Stimulated activated CD4-positive, alpha-beta T cell treated with anti-CD3 and anti-CD28 coated beads, Interleukin-12 subunit alpha, Interleukin-12 subunit beta, amount 100 ng/mL, for 24 hours (primary cell): ENCODE measurements at places on chromosomes 2 and 18.

DNA sequence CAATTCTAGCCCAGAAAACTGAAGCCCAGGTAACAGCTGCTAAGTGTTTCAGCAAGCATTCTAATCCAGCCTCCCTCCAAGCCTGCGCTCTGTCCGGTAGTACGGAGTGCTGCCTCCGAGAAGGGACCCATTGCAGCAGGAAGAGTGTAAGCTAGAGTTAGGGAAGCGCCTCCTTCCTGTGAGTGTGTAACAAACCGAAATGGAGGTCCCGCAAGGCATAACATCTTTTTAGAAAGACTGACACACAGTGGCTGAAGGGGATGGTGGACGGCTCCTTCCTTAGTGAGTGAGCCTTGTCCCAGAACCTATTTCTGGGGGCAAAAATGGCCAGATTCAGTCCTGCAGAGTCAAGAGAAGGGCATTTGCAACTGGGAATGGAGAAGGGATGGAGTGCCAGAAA, 12.2 kb downstream of the PKDCC start:
- no peak for DNase-seq

- no peak for DNase-seq
These were observed 41.8 kb upstream of the CSRNP3 start for GRCh38 chr2:165427686-165428085.

- no peak for DNase-seq
These were observed 5.8 kb upstream of the ARID5A start for GRCh38 chr2:96530474-96531357.

DNA sequence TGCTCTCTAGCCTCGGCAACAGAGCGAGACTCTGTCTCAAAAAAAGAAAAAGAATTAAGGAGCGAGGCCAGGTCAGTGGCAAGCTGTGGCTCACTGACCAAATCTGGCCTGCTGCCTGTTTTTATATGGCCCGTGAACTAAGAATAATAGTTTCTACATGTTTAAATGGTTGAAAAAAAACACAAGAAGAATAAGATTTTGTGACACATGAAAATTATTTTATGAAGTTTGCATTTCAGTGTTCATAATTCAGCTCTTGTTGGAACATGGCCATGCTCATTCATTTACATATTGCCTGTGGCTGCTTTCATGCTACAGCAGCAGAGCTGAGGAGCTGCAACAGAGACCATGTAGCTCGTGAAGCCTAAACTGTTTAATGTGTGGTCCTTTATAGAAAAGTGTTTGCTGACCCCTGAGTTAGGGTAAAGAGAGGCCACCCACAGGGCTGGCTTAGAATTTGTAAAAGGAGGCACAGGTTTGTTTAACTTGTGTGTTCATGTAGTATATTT, 59.5 kb downstream of the MFSD6 start:
- no peak for DNase-seq

GRCh38 chr2:64754570-64754969, 100.9 kb upstream of the SERTAD2 start:
- DNase-seq: no peak

DNA sequence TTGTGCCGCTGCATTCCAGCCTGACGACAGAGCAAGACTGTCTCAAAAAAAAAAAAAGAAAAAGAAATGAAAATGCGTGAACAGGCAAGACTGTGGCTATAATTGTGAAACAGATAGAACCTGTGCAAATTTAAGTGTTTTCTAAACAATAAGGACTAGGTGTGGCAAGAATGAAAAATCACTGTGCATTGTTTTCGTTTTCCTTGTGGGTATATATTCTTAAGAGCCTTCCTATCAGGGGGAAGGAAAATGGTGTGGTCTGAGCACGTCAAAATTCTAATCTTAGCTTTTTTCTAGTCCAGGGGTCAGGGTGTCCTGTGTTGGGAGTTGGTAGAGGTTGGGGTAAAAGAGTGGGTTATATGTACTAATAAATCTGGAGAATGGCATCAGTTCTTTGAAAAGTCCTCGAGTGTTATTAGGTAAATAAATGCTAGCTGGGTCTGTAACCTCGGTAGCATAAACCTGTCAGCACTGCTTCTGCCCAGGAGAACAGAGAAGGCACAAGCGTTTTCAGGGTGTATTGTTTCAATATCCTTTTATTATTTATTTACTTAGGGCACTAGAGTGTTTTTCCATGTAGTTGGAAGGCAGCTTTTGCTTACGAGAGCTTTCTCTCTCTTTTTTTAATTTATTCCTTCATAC, 11.6 kb downstream of the ATP6V1C2 start:
- no peak for DNase-seq

GRCh38 chr18:2002604-2003003, 568.7 kb downstream of the METTL4 start:
- DNase-seq: no peak

DNA sequence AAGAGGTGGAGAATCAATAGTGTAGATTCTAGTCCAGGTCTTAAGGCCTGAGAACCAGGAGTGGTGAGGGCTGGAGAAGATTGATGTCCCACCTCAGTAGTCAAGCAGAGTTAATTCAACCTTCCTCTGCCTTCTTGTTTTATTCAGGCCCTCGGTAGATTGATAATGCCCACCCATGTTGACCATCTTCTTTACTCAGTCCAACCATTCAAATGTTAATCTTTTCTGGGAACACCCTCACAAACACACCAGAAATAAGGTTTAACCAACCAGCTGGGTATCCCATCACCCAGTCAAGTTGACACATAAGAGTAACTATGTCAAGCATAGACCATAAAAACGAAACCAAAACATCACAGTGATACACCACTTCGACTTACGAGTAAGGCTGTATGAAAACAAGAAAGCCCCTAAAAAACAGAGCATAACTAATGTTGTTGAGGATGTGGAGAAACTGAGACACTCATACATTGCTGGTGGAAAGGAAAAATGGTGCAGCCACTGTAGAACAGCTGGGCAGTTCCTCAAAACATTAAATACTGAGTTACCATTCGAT, 57.5 kb downstream of the SLC35F5 start:
- no peak for DNase-seq

DNA sequence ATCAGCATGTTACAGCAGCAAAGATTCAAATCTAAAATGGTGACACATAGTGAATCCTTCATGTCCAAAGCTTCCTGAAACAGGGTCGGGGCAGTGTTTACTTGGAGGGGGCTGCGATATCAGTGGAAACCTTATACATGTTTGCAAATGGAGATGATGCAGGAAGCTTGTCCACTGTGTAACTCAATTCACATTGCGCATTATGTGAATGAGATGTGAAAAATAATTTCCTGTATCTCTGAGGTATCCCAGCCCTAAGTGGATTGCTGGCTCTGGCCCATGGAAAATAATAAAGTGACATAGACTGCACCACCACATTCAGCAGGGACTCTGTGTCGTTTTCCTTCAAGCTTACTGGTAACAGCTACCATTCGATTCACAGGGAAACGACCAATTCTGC, 505.5 kb downstream of the GALR1 start:
- no peak for DNase-seq

- no peak for DNase-seq
These were observed 4.3 kb downstream of the MYL12A start for GRCh38 chr18:3251963-3252277.

DNA sequence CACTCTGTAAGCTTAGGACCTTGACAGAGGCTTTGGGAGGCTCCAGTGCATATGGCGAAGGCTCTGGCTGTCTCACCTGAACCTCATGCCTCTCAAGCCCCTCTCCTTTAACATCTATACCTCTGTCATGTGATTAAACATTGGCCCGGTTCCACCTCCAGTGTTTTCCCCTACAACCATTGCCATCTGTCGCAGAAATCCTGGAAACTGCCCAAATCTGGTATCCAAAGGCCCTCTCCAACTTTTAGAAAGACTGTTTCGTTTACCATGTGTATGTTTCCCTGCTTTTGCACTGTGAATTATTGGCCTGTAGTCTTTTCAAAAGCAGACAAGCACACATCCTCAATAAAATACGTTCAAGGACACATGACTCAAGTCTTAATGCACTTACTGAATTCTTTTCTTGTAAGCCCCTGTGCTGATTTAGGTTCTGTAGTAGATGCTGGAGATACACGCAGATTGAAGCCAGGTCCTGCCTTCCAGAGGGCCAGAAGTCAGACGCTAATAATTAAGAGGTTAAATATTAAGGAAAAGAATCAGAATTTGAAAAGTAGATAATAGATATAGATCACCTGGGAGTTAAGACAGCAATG, 386.4 kb upstream of the SLC14A2 start:
- no peak for DNase-seq

- DNase-seq: no peak
These were observed 187.4 kb downstream of the LPIN1 start for GRCh38 chr2:11933854-11934253.

DNA sequence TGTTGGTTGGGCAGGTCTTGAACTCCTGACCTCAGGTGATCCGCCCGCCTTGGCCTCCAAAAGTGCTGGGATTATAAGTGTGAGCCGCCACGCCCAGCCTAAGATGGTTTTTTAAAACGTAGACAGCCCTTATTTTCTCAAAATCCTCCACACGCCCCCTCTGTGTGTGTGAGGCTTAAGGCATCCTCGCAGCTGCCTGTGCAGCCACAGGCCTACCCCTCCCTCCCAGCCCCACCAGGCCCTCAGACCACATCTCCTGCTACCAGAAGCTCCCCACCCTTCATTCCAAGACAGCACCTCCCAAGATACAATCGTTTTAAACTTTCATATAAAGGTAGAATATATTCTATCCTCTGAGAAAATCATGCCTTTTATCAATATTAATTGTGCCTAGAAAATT, 4.8 kb downstream of the ANO7 start:
- DNase-seq: no peak

GRCh38 chr18:10482985-10483949, 28.8 kb downstream of the APCDD1 start:
- DNase-seq: no peak

- DNase-seq: no peak
These were observed 132.1 kb upstream of the HAAO start for GRCh38 chr2:42924418-42924886.

DNA sequence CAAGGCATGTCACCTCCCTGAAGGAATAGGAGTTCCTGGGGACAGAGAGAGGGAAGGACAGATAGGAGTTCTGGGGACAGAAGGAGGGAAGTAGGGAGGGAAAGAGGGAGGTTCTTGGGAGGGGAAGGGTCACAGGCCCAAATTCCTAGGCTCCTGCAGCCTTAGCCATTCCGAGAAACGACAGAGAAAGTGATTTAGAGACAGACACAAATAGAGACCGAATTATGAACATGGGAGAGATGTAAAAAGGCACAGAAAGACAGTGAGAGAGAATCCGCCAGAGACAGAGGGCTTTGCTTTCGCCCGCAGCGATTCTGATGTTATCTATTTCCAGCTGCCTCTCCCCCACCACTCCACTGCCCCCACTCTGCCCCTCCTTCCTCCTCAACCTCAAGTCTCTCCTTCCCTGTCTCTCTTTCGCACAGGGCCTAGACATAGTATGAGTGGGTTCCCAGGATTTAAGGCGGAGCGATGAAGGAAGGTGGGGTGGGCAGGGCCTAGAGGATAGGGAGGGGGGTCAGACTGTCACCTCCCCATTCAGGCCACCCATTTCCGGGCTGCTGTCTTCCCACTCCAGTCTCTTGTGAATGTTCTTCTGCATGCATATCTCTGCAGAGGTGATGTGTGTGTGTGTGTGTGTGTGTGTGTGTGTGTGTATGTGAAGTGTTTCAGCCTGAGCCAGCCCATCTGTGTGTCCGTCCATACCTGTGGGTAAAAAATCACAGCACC, 3.3 kb upstream of the WNT6 start:
- DNase-seq: no peak

DNA sequence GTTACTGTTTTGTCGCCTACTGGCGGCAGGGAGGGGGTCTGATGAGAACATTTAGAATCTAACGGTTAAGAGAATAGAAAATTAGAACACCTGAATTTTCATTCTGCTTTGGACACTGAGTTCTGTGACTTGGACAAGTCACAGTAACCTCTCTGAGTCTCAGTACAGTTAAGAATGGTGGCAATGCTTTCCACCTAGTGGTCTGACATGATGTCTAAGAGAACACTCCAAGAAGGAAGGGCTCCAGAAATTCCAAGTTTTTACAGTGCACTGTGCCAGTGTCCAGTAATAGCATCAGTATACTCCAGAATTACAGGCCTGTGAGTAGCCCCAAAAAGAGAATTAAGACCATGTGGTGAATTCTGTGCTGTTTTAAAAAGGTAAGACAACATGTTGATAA, 174.1 kb upstream of the ZFP36L2 start:
- DNase-seq: no peak

- no peak for DNase-seq
These were observed 8.8 kb downstream of the TGFBRAP1 start for GRCh38 chr2:105320651-105321215.

GRCh38 chr2:162315938-162316337, 2.5 kb downstream of the IFIH1 start:
- DNase-seq: no peak

GRCh38 chr2:189297446-189297845, 117.9 kb upstream of the COL5A2 start:
- no peak for DNase-seq

DNA sequence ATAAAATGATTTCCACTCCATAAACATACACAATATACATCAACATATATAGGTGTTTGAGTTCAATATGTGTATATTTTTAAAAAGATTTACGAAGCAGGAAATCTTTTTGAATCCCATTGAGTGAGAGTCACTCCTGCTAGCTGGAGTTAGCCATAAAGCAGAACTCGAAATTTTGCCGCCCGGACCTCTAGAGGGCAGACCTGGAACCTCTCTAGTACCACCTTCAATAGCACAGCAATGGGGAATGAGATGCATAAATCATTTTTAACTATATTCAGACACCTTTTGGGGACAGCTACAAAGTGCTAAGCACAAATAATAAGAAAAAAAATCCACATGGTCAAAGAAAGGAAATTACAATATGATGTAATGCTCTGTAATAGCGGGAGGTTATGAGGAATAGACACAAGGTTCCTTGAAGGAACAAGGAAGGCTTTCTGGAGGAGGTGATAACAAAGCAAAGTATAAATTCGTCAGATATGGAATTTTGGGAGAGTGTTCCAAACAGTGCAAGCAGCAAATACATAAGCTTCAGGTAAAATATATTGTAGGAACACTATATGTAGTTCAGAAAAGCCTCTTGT, 533.4 kb downstream of the ERBB4 start:
- no peak for DNase-seq

DNA sequence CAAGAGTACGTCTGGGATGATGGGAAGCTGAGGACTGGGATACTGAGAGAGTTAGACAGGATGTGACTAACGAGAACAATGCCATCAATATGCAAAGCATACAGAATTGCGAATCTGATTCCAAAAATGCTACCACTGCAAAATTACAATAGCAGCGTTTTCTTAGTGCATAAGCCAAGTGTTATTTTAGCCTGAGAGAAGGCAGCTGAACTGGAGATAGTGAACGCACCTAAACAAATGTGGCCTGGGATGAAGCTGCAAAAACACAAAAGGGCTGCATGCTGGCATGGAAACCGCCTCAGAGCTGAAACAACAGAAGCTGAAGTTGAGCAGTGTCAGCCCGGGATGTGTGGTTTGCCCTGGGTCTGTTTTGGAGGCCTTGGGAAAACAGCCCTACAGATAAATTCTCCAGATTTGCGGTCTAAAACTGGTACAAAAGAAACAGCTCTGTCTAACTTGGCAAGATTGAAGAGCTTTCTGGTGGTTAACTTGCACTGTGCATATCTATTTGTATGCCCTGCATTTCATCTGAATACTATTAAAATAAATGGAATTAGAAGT, 45.5 kb downstream of the LYPD6 start:
- DNase-seq: no peak
